RCC 7860 (cell line): ENCODE measurements at places on chromosomes 6 and 20.
A peak's percentile ranks its signal among the peaks of the same experiment; 100 is the strongest.

- no peak for DNase-seq
Observed at GRCh38 chr20:3757268-3757667, 10.3 kb downstream of the ADISSP start.

GRCh38 chr20:57048027-57048869 is 218.2 kb downstream of the BMP7 start:
- DNase-seq = peak; percentile 49

DNA sequence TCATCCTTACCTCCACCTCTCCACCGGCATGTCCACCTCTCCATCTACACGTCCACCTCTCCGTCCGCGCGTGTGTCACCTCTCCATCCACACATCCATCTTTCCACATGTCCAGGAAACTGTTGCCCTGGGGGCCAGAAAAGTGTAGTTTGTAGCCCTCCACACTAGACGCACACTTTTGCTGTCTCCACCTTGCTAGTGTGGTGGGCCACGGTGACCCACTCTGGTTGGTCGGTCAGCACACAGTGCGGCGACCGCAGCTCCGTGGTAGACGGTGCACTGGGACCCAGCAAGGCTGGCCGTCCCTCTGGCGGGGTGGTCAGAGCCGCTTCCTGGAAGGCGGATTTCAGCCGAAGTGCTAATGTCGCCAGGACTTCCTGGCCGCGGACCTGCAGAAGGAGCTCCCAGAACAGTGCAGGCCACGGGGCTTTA is 268.6 kb downstream of the DLL1 start:
- no peak for DNase-seq

GRCh38 chr6:124303971-124304370 is 500.3 kb downstream of the NKAIN2 start:
- DNase-seq = no peak

DNA sequence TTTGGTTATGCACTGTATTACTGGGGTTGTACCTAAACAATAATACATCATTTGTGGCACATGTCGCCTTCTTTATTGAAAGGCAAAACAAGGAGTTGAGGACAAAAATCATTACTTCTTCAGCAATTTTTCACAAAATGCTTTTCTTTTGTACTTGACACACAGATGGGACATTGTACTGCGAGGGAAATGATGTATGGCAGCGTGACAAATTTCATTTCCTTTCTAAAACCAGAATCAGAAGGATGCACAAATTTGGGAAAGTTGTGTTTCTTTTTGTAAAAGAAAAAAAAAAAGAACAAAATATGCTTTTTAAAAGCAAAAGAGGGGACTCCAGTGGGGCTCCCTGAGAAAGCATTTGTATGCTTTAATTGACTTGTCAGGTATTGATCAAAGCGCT is 394.0 kb upstream of the SLC35B3 start:
- no peak for DNase-seq

- DNase-seq = peak; percentile 64
Observed at GRCh38 chr20:60255866-60256265, 297.6 kb downstream of the CDH26 start.

DNA sequence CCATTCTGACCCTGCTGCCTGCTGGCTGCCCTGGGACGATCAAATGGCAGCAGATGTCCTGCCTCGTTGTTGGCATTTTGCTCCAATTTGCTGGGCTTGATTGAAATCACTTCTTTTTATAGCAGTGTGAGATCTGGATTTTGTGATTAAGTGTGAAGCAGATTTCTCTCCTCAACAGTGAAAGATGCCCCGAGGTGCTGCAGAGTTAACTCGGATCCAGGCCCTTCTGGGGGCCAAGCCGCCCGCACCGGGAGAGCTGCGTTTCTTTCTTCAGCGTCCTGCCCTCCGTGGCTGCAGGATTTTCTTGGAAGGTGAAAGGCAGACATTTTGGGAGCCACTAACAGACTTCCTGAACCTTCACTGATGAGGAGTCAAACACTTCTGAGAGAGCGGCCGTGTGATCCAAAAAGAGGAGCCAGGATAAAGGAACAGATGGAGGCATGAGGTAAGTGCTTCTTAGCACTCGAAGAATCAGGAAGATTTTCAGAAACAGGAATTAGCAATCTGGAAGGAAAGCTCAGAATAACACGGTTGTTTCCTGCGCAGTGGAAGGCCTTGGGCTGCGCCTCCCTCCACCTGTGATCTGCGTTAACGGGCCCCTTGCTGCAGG is 139.5 kb upstream of the AFDN start:
- DNase-seq = no peak

- no peak for DNase-seq
Observed at GRCh38 chr6:119426619-119427018, 77.1 kb upstream of the MAN1A1 start.

GRCh38 chr6:25342802-25343201 is 63.6 kb downstream of the CARMIL1 start:
- no peak for DNase-seq

DNA sequence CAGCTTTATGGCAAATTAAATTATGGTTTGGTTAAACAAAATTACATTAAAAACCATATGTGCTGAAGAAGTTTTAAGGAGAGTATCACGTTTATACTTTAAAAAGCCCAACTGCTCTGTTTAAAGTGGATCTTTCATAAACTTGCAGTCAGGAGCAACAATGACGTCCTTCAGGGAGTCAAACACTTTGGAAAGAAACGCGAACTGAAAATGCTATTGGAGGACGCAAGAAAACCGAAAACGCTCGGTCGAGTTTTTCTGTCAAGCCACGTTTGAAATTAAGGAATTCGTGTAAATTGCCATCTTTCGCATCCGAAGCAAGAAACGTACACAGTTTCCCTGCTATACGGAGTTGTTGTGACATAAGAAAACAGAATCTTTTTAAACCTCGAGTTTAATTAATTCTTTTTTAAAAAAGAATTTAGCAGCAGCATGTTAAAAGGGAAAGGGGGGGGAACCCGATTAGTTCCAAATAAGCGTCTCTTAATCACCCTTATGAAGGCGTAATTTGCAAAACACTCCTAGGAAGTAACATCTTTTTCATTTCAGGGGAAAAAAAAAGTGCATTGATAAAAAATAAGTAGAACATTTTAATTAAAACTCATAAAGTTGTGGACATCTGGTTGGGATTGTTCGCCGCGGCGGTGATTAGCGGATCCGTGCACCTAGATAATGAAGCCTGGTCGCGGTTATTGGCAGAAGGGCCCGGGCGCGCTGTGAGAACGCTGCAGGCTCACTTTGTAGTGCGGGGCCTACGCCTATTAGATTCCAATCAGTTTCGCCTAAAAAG is 295.4 kb downstream of the TFAP2C start:
- no peak for DNase-seq

DNA sequence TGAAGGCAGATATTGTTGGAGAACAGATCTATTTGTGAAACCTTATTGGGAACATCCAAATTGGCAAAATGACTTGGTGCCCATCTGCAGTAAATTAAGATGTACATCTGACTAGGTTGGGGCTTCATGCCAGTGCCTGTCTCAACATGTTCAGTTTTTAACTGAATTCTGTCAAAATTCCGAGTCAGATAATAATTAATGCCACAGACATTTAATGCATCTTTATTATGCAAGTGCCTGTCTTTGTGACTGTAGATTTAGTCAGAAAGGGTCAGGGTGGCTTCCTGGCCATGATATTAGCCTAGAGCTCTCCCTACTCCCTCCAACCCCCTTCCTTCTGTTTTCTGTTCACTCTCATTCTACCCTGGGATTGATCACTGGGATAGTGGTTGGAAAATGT is 199.3 kb upstream of the FLRT3 start:
- no peak for DNase-seq

DNA sequence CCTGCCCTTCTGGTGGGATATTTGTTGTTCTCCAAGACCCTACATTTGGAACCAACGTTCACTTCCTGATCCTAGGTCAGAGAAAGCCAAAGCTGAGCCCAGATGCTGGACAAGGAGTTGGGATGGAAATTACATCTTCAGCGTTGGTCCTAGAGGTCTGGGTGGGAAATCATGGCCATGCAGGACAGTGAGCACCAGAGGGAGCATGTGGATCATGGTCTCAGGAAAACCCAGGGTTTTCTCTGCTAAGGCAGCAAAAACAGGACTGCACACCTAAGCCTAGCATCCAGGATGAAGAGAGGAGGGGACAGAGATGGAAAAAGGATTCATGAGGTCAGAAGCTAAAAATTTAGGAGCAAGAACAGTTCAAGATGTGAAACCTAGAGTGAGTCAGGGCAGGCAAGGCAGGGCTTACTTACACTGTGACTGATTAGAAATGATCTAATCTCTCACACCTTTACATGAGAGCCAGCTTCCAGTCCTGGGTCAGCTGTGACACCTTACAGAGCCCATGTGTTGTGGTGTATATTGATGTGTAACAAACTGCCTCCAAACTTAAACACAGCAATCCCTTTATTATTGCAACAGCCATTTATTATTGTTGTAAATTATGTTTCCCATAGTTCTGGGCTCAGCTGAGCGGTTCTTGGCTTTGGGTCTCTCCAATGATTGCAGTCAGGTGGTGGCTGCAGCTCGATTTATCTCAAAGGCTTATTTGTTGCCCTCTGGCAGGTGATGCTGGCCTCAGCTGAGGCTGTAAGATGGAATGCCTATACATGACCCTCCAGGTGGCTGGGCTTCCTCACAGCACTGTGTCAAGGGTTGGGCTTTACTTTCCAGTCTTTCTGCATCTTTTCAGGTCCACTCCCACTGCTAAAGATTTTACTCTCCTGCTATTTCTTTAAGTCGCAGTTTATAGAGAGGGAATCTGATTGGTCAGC is 6.5 kb downstream of the C20orf202 start:
- DNase-seq = no peak

DNA sequence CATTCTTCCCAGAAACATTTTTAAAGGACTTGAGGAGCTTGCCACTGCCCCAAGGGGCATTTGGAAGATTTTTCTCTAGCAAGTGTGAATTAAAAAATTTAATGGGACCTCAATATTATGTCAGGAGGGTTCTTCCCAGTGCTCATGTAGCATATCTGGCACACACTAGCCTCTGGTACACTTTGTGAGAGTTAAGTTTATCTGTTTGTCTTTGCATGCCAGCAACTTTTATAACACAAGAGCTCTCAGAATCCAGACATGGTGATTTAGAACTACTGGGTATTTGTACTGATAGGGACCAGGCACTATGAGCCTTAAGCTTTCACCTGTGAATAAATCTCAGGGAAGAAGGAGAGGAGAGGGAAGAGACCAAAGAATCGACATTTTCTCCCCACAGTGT is 12.9 kb downstream of the SPINT3 start:
- no peak for DNase-seq

GRCh38 chr6:134447423-134447822 is 129.5 kb upstream of the SGK1 start:
- no peak for DNase-seq

- DNase-seq = no peak
Observed at GRCh38 chr6:39203436-39204159, 25.7 kb downstream of the KCNK5 start.

- DNase-seq = no peak
Observed at GRCh38 chr6:15673666-15674065, 10.8 kb upstream of the DTNBP1 start.

GRCh38 chr6:73791336-73791735 is 95.3 kb downstream of the CD109 start:
- no peak for DNase-seq
